ENCODE measurements at places on chromosomes 4 and X. TPM values are rescaled to one million over a fixed set of nuclear protein-coding genes. Genes with fewer than 3 reads are reported as not detected.

SRPK3 gene
- total RNA-seq: not detected

NHSL2 gene
- 0.22 TPM for total RNA-seq

CYTL1 gene
- not detected for total RNA-seq

TRIM61 gene
- total RNA-seq: 0.15 TPM

DCAF8L2 gene
- not detected for total RNA-seq

DNA sequence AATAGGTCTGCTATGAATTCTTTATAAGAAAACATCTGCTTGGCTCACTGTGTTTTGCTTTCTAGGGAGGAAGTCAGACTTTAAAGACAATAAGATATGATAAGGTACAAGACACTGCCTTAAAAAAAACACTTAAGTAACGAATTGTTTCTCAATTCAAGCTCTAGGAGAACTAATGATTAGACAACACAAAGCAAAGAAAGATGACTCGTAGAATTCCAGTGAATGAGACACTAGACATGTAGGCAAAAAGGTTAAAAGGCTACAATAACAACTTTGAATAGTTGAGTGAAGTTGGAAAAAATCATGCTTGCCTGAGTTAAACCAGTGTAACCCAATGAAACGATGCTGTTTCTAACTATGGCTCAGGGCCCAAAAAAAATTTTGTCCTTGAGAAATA is 344.4 kb upstream of the ACTRT1 start:
- no peaks in the 10 kb centered on the region for H3K4me1 ChIP-seq
- DNase-seq: no peak
- H3K27ac ChIP-seq: no peak overlapping the region
- no peak overlapping the region for H3K4me3 ChIP-seq
- H3K36me3 ChIP-seq: no peaks in the 10 kb centered on the region
- H3K27me3 ChIP-seq: no peaks in the 10 kb centered on the region

DNA sequence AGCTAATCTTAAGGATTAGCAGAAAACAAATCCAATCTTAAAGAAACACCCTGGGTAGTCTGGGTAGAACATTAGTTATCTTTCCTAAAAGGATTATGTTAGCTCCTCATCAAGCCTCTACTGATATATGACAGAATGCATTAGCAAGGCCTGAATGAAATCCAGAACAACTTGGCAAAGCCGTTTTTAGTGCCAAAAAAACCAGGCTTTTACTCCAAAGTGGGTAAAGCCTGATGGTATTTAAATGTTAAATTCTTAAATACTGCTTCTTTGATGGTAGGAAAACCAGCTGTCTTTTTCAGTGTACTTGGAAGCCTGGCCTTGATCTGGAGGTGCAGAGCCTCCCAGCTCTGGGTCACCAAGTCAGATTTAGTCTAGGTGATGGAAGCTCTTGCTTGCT is 120.4 kb downstream of the GATB start:
- H3K27me3 ChIP-seq: no peaks in the 10 kb centered on the region
- H3K4me3 ChIP-seq: no peak overlapping the region
- no peaks in the 10 kb centered on the region for H3K36me3 ChIP-seq
- DNase-seq: no peak

DNA sequence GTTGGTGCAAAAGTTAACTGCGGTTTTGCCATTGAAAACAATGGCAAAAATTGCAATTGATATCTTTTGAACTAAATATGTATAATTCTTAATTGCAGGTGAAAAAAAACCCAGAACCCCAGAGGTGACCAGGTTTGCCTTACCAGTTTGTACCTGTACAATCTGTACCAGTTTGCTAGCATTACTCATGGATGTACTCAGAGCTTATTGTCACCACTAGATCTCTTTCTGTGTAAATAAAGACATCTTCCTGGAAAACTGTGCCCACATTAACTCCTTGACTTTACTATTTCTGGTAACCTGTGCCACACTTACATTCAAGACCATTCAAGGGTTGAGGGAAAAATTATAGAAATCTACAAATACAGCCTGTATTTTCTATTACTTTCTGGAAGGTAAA is 139.7 kb downstream of the ELOVL6 start:
- H3K4me3 ChIP-seq: no peak overlapping the region
- no peak for DNase-seq
- no peaks in the 10 kb centered on the region for H3K4me1 ChIP-seq
- no peaks in the 10 kb centered on the region for H3K36me3 ChIP-seq
- H3K27ac ChIP-seq: no peak overlapping the region
- no peaks in the 10 kb centered on the region for H3K27me3 ChIP-seq

DNA sequence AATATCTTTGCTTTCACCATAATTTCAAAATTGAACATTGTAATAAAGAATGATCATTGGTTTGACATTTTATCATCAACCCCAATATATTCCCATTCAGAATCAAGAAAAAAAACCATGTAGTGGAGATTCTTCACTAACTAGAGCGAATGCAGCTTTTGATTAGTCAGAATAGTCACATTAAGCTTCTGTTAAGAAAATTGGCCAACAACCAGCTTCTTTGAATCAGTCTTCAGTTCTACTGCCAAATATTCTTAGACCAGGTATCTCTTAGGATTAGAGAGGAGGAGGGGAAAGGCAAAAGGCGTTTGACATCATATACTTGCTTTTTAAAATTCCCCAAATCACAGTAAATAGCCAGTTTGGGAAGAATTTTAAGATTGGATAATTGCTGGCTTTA is 22.2 kb upstream of the TBC1D8B start:
- H3K27ac ChIP-seq: no peak overlapping the region
- no peak overlapping the region for H3K4me3 ChIP-seq
- H3K36me3 ChIP-seq: no peaks in the 10 kb centered on the region
- DNase-seq: no peak
- H3K4me1 ChIP-seq: no peaks in the 10 kb centered on the region

DNA sequence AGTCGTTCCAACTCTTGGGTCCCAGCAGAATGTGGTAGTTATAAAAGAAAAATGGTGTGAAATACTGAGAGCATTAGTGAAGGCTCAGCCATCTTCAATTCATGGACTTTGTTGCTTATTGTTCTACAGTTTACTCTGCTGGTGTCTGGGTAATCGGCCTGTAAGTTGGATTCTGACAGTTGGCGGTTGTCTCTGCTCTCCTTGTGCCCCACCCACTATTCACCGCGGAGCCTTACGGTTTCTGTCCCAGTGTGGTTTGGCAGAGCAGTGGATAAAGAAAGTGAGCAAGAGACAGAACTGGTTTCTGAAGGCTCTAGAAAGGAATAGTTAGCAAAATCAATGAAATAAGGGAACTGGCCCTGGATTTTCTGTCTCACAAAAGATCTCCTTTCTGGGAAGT is 9.1 kb downstream of the LONRF3 start:
- no peak for DNase-seq
- H3K4me1 ChIP-seq: no peaks in the 10 kb centered on the region
- no peaks in the 10 kb centered on the region for H3K27me3 ChIP-seq
- H3K36me3 ChIP-seq: no peaks in the 10 kb centered on the region

GRCh38 chr4:99074816-99075215 is 13.8 kb downstream of the ADH5 start:
- H3K4me3 ChIP-seq: no peak overlapping the region
- no peaks in the 10 kb centered on the region for H3K4me1 ChIP-seq
- H3K27me3 ChIP-seq: no peaks in the 10 kb centered on the region
- H3K36me3 ChIP-seq: peaks cover 26% of the 10 kb centered on the region

GRCh38 chrX:40773809-40774208 is 38.5 kb upstream of the MED14 start:
- peak overlapping the region; percentile 30 for H3K4me3 ChIP-seq
- DNase-seq: peak; percentile 27
- no peaks in the 10 kb centered on the region for H3K36me3 ChIP-seq
- H3K4me1 ChIP-seq: peaks cover 34% of the 10 kb centered on the region
- no peak overlapping the region for H3K27ac ChIP-seq

GRCh38 chrX:27276751-27277150 is 186.4 kb downstream of the PPP4R3C start:
- H3K27me3 ChIP-seq: no peaks in the 10 kb centered on the region
- H3K27ac ChIP-seq: no peak overlapping the region
- peak; percentile 0 for DNase-seq
- peaks cover 14% of the 10 kb centered on the region for H3K4me1 ChIP-seq
- no peak overlapping the region for H3K4me3 ChIP-seq

GRCh38 chrX:22300130-22300529 is 27.4 kb downstream of the CBLL2 start:
- DNase-seq: peak; percentile 45
- no peak overlapping the region for H3K27ac ChIP-seq
- H3K36me3 ChIP-seq: no peaks in the 10 kb centered on the region
- peak overlapping the region; percentile 26 for H3K4me3 ChIP-seq
- peaks cover 17% of the 10 kb centered on the region for H3K4me1 ChIP-seq

DNA sequence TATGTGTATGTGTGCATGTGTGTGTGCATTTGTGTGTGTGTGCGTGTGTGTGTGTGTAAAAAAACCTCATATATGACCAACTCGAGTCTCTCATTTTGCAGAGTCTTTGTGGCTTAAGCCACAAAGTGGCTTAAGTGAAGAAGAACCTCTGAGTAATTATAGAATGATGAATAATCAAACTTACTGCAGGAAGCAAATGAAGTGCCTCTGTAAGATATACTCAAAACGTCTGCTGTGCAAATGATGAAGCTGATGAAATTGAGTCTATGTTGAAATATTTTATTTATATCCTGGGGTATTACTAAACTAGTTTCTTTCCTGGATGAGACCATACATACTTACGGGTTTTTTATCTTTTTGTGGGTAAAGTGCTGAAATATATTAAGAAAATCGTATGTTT is 1198.7 kb downstream of the PCDH7 start:
- H3K36me3 ChIP-seq: no peaks in the 10 kb centered on the region
- no peak for DNase-seq
- H3K4me3 ChIP-seq: no peak overlapping the region
- H3K27me3 ChIP-seq: no peaks in the 10 kb centered on the region
- H3K27ac ChIP-seq: no peak overlapping the region

DNA sequence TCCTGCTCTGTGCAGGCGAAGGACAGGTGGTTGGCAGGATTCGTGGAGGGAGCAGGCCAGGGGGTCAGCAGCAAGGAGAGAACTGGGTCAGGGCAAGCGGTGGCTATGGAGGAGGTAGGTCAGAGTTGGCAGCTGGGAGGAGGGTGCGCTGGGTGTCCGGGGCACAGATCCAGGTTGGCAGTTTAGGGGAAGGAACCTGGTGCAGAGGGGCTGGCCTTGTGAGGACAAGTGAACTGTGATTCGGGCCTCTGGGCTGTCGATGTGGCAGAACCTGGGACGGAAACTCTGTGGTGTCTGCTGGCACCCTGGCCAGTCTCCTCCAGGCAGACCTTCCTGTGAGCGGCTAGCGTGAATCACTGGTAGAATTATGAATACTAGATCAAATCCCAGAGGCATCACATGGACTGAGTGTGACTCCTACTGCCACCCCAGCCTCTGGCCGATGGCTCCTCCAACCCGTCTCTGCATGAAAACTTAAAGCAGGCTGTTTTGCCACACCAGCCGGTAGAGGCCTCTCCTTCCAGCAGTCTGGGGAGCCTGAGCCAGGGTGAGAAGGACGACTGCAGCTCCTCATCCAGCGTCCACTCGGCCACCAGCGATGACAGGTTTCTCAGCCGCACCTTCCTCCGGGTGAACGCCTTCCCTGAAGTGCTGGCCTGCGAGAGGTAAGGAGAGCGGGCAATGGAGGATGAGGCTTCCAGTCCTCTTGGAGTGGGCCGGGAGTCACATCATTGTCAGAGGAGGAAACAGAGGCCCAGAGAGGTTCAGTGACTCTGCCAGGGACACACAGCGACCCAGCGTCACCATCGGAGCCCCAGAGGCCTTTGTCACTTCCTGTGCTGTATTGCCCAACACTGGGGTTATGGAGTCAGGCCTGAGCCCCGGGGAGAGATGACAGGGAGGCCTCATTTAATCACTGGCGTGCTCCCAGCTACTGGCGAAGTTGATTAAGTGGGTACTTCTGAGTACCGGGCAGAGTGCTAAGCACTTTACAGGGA is 20.3 kb downstream of the EVC start:
- H3K36me3 ChIP-seq: no peaks in the 10 kb centered on the region
- no peak overlapping the region for H3K27ac ChIP-seq
- no peak overlapping the region for H3K4me3 ChIP-seq
- no peaks in the 10 kb centered on the region for H3K4me1 ChIP-seq

GRCh38 chrX:79117078-79117477 is 27.4 kb upstream of the GPR174 start:
- no peaks in the 10 kb centered on the region for H3K4me1 ChIP-seq
- no peak for DNase-seq
- H3K27me3 ChIP-seq: no peaks in the 10 kb centered on the region
- H3K4me3 ChIP-seq: no peak overlapping the region
- H3K36me3 ChIP-seq: no peaks in the 10 kb centered on the region
- no peak overlapping the region for H3K27ac ChIP-seq

DNA sequence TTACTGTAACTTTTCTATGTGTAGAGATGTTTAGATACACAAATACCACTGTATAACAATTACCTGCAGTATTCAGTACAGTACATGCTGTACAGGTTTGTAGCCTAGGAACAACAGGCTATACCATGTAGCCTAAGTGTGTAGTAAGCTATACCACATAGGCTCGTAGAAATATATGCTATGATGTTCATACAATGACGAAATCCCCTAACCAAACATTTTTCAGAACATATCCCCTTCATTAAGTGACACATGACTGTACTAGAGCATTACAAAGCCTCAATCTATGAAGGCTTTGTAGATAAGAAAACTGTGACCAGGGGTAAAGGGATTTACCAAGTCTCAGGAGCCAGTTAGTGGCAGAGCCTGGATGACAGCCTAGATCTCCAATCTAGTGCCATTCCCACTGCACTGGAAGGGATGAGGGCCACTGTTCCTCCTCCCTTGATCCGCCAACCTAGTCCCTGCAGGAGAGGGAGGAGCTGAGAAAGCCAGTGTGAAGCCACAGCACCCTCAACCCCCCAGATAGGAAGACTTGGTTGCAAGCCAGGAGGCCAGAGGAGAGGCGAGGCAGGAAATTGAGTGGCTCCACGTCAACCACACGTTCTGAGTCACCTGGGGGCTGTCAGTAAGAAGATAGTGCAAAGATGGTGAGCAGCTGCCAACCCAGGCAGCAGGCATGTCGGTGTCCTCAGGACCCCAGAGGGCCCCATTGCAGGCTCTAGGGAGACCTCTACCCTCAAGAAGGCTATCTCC is 227.7 kb downstream of the BCOR start:
- no peak overlapping the region for H3K4me3 ChIP-seq
- DNase-seq: no peak
- peaks cover 12% of the 10 kb centered on the region for H3K4me1 ChIP-seq
- H3K27me3 ChIP-seq: no peaks in the 10 kb centered on the region
- H3K27ac ChIP-seq: no peak overlapping the region

- no peaks in the 10 kb centered on the region for H3K36me3 ChIP-seq
- no peak overlapping the region for H3K27ac ChIP-seq
- H3K27me3 ChIP-seq: no peaks in the 10 kb centered on the region
Observed at GRCh38 chrX:110222497-110223257, 95.2 kb downstream of the AMMECR1 start.

DNA sequence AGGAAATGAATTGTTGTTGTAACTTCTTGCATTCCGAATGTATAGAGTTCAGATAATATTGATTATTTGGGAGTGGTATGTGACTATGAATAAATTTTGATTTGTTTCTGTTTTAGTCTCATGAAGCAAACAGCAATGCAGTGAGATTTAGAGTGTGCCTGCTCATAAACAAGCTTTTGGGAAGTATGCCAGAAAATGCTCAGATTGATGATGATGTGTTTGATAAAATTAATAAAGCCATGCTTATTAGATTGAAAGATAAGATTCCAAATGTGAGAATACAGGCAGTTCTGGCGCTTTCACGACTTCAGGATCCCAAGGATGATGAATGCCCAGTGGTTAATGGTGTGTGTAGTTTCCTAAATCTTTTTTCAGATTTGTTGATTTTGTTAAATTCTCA is 2.0 kb downstream of the NCAPG start:
- no peaks in the 10 kb centered on the region for H3K27me3 ChIP-seq
- H3K27ac ChIP-seq: no peak overlapping the region
- DNase-seq: no peak
- H3K4me3 ChIP-seq: peak overlapping the region; percentile 93
- H3K36me3 ChIP-seq: peaks cover 27% of the 10 kb centered on the region

GRCh38 chrX:54824722-54825121 is 17.2 kb downstream of the MAGED2 start:
- no peak for DNase-seq
- no peak overlapping the region for H3K27ac ChIP-seq
- H3K36me3 ChIP-seq: no peaks in the 10 kb centered on the region
- H3K27me3 ChIP-seq: no peaks in the 10 kb centered on the region
- H3K4me1 ChIP-seq: no peaks in the 10 kb centered on the region
